Foreskin keratinocyte (primary cell): ENCODE measurements at places on chromosomes 4 and X. TPM values are rescaled to one million over a fixed set of nuclear protein-coding genes. Genes with fewer than 3 reads are reported as not detected.

The GLOD5 gene
- total RNA-seq, result not detected in 2 replicates

The F8A2 gene
- total RNA-seq, result not detected in 2 replicates

DNA sequence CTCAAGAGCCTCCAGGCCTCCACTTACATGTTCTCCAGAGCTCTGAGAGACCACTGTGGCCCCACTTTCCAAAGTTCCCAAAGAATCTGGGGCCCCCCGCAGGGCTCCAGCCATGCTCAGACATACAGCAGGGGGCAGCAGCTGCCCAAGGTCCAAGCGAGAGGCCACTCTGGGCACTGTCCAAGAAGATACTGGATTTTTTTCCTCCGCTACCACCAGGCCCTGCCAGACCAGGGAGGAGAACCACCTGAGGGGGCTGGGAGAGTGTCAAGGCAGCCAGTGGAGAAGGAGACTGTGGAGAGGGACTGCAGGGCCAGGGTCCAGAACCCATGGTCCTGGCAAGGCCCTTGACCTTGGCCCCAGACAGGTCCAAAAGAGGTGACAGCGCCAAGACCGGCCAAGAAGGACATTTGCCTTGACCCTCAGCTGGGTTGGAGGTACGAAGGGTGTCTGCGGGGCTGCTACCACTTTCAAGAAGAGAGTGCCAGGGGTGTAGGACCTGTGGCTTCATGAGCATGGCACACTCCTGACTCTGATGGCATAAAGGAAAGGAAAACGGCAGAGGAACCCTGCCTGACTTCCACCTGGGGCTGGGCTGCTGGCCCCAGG is 5.3 kb downstream of the EMD start:
- no peak for DNase-seq

DNA sequence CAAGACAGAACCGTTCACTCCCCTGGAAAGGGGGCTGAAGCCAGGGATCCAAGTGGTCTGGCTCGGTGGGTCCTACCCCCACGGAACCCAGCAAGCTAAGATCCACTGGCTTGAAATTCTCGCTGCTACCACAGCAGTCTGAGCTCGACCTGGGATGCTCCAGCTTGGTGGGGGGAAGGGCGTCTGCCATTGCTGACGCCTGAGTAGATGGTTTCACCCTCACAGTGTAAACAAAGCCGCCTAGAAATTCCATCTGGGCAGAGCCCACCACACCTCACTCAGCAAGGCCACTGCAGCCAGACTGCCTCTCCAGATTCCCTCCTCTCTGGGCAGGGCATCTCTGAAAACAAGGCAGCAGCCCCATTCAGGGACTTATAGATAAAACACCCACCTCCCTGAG is 13.4 kb upstream of the PBDC1 start:
- no peak for DNase-seq

GRCh38 chrX:3548765-3549391 is 164.6 kb downstream of the PRKX start:
- peak; percentile 35 for DNase-seq

DNA sequence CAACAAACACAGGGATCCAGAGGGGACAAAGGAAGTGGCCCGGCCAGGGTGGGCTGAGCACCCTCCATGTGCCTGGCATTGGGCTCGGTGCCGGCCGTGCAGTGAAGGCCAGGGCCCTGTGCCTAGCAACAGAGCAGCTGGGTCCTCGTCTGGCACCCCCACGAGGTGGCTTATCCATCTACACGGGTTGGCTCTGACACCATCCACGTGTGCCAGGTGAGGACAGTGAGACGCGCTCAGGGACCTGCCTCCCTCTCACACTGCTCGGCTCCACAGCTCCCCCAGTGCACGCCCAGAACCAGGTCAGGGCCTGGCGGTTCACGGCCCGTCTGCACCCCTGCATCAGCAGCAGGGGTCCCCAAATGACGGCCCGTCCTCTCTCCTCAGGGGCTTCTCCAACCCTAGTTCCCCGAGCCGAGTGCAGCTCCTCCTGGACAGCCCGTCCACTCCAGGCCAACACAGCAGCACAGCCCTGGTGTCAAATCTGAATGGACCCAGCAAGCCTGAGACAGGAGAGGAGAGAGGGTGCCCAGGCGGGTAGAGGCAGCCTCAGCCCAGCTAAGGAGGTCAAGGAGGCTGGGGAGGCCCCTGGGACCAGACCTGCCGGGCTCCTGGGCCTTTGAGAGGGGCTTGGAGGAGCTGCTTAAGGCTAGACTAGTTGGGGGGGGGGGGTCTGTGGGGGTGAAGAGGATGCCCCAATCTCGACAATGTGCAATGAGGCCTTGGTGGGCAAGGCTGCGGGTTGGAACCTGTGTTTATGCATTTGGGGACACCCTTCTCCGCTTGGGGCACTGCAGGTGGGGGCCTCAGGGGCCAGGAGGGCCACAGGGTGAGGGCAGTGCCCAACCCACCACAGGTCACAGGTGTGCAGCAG is 113.6 kb downstream of the FAM53A start:
- DNase-seq, result no peak
